ENCODE measurements at places on chromosomes 13 and 19.

GRCh38 chr13:101726681-101727080 lies 274.2 kb downstream of the ITGBL1 start:
- DNase-seq = no peak

GRCh38 chr19:51501594-51502263 lies at the start of gene SIGLEC12:
SIGLEC12 (minus strand) TSS chr19:51501800; CDS start chr19:51501733, 67 bp downstream.
- no peak for DNase-seq

- no peak for DNase-seq
Observed at GRCh38 chr19:6381030-6381750, 5.5 kb upstream of the PSPN start.

- DNase-seq = no peak
Observed at GRCh38 chr19:55152017-55152416, 3.0 kb upstream of the TNNT1 start.

- DNase-seq = no peak
Observed at GRCh38 chr13:85970727-85971126, 171.5 kb upstream of the SLITRK6 start.

- no peak for DNase-seq
Observed at GRCh38 chr19:41402010-41402409, 4.4 kb downstream of the BCKDHA start.

- DNase-seq = peak; percentile 90
Observed at GRCh38 chr19:4976401-4977298, 7.7 kb downstream of the KDM4B start.

DNA sequence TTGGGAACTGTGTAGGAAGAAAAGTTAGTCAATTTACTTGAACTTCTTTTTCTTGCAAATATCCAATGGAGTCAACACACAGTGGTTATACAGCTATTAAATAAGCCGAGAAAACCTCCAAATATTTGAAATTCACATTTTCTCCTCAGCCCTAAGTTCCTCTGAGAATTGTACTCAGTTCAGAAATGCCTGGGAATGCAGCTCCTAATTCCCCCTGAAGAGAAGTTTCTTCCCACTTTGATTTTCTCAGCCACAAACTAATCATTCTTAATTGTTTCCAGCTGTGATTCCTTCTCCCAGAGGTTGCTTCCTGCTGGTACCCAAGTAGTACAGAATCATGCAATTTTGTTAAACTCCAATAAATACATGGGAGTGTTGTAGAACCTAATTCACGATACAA lies 246.1 kb upstream of the MIR17HG start:
- DNase-seq = no peak

DNA sequence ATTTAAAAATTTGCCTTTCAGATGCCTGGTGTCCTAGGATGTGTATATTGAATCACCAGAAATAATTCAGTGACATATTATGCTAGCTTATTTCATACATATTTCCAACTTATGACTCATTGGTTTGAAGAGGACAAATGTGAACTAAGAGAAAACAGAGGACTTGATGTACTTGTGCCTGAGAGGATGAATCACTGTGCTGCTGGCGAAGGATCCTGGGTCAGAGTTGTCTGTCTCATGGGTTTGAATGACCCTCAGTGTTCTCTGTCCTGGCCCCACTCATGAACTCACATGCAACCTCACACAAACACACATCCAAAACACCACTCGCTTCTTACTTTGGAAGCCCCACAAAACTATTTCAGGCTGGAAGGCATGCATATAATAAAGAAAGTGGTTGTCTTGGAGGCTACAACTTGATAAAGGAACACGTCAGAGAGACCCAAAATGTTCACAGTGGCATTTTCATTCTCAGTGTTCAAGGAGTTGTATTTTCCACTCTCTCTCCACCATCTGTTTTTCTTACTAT lies 129.0 kb upstream of the SPRY2 start:
- peak; percentile 16 for DNase-seq

DNA sequence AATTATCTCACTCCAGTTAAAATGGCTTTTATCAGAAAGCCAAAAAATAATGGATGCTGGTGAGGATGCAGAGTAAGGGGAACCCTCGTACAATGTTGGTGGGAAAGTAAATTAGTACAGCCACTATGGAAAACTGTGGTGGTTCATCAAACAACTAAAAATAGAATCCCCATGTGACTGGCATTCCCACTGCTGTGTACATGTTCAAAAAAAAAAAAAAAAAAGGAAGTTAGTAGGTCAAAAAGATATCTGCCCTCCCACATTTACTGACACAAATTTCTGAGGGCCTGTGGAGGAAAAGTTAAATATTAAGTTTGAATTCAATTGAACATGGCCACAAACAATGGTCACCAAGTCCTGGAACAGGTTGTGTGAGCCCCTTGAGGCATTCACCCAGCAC lies 9.8 kb upstream of the ZSCAN5A start:
- DNase-seq = no peak

GRCh38 chr19:35094656-35095055 lies 21.0 kb upstream of the FXYD3 start:
- no peak for DNase-seq

- no peak for DNase-seq
Observed at GRCh38 chr19:38812841-38813320, at the start of gene LGALS4. LGALS4 (minus strand) TSS chr19:38812945; CDS start chr19:38812886, 59 bp downstream.

DNA sequence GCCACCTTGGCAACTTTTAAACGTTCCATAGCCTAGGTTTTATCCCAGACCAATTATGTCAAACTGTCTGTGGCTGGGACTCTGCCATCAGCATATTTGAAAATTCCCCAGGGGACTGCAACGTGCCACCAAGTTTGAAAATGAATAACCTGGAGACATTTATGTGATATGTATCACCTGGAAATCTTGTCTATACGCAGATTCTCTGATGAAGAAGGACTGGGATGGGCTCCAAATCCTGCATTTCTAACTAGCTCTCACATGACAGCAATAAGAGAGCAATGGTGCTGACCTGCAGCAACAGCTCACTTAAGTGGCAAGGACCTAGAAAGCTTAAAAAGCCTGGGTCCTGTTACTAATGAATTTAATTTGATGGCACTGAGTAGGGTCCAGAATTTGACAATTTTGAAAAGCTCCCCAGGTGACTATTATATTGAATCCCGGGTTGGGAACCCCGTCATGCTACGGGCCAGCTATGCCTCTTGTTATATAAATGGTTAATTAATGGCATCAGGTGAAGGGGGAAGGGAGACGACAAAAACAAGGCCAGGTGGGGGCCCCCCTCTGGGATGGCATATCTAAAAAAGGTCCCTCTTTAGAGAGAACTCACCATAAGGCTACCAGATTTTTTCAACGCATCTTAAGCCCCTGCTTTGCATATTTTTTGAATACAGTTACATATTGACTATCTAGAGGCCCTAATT lies 213.7 kb downstream of the ZIC5 start:
- DNase-seq = no peak

GRCh38 chr19:1206864-1207450 lies 1.4 kb downstream of the STK11 start:
- no peak for DNase-seq

Data from AG20443 (cell line).